ENCODE measurements at places on chromosomes 4 and X. TPM values are rescaled to one million over a fixed set of nuclear protein-coding genes. Genes with fewer than 3 reads are reported as not detected.

The SHROOM2 gene
- 0.24 TPM for total RNA-seq

The TEX13C gene
- not detected for total RNA-seq

The OPHN1 gene
- 1.4 TPM for total RNA-seq

The SLC10A4 gene
- total RNA-seq = 8.0 TPM

The ZNF182 gene
- 3.9 TPM for total RNA-seq

The ZNF141 gene
- total RNA-seq = 3.0 TPM
